ENCODE measurements at places on chromosomes 7 and 10.

DNA sequence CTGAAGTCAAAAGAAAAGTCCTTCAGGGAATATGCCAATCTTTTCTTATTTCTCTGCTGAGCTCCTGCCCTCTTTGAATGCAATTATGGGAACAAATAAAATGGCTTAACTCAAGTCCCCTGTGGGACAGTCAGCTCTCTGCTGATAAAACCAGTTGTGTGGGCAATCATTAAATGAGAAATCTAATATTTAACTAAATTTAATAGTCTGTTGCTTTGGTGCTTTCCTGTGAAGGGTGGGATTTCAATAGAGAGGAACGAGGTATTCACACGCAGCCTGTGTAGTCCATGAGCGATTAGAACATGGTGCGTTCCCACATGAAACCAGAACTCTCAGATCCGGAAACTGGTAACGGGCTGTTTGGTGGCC is 138.4 kb downstream of the PAXIP1 start:
- H3K4me1 ChIP-seq, result no peaks in the 10 kb centered on the region
- H3K36me3 ChIP-seq, result no peaks in the 10 kb centered on the region
- H3K27ac ChIP-seq, result no peak overlapping the region
- peaks cover 83% of the 10 kb centered on the region for H3K27me3 ChIP-seq

DNA sequence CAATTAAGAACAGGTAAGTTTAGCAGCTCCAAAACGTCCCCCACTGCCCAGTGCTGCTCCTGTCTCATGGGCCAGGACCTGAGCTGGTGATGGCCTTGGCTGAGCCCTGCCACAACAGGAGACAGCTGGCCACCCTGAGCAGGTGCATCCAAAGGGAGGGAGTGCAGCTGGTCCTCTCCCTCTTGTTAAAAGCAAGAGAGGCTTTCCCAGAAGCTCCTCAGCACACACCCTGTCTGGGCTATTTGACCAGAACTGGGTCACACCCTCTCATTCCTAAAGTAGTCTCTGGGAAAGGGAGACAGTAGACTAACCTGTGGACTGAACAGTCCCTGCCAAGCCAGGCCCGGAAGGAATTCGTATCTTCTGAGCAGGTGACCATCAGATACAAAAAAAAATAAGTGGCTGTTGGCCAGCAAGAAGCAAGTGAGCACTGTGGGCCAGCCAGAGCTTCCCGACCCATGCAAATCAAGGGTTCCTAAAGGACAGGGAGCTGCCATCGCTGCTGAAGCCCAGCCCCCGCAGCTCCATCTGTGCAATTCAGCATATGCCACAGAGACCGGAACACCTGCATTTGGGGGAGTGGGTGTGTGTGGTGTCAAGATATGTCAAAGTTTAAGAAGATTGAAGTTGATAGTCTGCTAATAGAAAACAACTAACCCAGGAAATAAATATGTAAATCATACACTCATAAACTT is 2.1 kb upstream of the TMEM72 start:
- DNase-seq, result no peak
- no peak overlapping the region for H3K4me3 ChIP-seq

GRCh38 chr7:611281-611810 is 91.7 kb upstream of the PDGFA start:
- no peak for DNase-seq
- no peak overlapping the region for H3K4me3 ChIP-seq
- no peak overlapping the region for H3K27ac ChIP-seq
- H3K4me1 ChIP-seq, result no peaks in the 10 kb centered on the region

DNA sequence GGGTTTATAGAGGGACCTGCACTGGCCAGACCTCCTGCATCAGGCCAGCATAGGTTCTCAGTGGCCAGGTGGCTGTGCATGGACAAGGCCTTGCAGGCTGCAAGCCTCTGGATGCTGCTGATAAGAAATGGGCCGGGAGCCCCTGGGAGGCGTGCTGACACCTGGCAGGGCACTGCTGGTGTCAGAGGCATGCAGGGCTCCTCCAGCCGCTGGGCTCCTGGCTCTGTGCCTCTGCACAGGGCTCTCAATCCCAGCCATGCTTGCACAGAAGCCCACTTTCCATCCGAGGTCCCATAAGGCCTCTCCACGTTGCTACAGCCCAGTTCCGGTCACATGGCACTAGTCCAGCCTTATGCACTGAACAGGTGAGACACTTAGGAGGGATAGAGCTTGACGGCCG is 27.3 kb downstream of the ANTXRL start:
- peaks cover 15% of the 10 kb centered on the region for H3K27me3 ChIP-seq
- no peaks in the 10 kb centered on the region for H3K36me3 ChIP-seq
- no peak overlapping the region for H3K4me3 ChIP-seq
- no peak overlapping the region for H3K27ac ChIP-seq
- no peaks in the 10 kb centered on the region for H3K4me1 ChIP-seq

All from A673 (cell line).